ENCODE measurements at places on chromosomes 4 and X. TPM values are rescaled to one million over a fixed set of nuclear protein-coding genes. Genes with fewer than 3 reads are reported as not detected.

PCDH19 gene
- total RNA-seq: 0.21 TPM

PABPC5 gene
- not detected for total RNA-seq

CYSLTR1 gene
- total RNA-seq: under 0.01 TPM

CHRDL1 gene
- total RNA-seq: not detected

TGIF2LX gene
- not detected for total RNA-seq

GPM6B gene
- 0.36 TPM for total RNA-seq

TMEM31 gene
- total RNA-seq: not detected

PIGA gene
- 72.5 TPM for total RNA-seq

SORCS2 gene
- under 0.01 TPM for total RNA-seq

RENBP gene
- 3.6 TPM for total RNA-seq

SCRG1 gene
- total RNA-seq: not detected

MID2 gene
- 31.2 TPM for total RNA-seq
